ENCODE measurements at places on chromosomes 1 and 21.

GRCh38 chr1:222814536-222815439 lies at the start of gene DISP1:
TSS of gene DISP1 (plus strand) at chr1:222815039. CDS start at chr1:222942824, 127,785 bp downstream.
- DNase-seq: peak; percentile 57

DNA sequence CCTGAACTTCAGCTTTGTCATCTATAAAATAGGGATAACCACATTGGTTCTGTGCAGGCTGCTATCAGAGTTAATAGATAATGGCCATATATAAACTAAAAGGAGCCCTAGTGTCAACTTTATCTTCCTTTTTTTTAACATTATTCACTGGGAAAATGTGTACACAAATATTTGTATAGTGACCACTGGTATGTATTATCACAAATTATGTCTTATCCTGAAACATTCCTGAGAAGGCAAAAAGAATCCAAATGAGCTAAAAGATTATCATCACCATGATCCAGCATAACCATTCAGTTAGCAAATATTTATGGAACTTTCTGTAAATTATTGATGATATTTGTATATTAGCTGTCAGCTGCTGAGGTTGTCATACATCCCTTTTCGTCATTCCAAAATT lies 16.6 kb downstream of the ANGPTL3 start:
- DNase-seq: no peak

GRCh38 chr1:222732216-222733159 lies 4.5 kb upstream of the FAM177B start:
- no peak for DNase-seq

DNA sequence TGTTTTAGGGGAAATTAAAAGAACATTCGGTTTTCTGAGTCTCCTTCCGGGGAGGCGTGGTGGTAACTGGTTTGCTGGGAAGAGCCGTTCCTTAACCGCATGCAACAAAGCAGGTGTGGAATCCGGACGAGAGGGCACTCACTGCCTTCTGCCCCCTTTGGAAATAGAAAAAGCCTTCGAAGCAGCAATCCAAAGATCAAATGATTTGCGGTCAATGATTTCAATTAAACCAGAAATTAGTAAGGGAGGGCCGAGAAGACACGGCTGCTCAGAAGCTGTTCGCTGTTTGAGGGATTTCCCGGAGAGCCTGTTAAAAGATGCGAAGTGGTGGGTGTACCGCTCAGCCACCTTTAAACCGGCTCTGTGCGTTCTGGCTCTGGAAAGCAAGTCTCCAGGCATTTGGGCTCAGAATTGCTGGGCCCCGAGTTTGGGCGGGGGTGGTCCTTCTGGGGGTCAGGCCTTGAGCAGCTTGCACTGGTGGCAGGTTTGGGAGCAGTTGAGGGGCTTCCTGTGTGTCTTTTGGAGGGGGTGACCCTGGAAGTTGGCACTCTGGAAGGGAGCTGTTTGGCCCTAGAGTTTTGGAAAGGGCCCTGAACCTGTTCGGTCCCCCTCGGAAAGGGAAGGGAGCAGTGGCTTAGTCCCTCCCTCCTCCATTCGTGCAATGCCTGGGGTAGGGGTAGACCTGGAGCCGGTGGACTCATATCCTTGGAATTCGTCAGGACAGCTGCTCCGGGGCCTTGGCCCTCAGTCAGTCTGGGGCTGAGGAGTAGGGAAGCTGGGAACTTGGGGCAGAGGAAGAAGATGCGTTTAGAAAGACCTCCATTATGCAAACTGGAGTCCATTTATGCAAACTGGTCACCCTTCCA lies 3.1 kb downstream of the SIM2 start:
- DNase-seq: no peak

DNA sequence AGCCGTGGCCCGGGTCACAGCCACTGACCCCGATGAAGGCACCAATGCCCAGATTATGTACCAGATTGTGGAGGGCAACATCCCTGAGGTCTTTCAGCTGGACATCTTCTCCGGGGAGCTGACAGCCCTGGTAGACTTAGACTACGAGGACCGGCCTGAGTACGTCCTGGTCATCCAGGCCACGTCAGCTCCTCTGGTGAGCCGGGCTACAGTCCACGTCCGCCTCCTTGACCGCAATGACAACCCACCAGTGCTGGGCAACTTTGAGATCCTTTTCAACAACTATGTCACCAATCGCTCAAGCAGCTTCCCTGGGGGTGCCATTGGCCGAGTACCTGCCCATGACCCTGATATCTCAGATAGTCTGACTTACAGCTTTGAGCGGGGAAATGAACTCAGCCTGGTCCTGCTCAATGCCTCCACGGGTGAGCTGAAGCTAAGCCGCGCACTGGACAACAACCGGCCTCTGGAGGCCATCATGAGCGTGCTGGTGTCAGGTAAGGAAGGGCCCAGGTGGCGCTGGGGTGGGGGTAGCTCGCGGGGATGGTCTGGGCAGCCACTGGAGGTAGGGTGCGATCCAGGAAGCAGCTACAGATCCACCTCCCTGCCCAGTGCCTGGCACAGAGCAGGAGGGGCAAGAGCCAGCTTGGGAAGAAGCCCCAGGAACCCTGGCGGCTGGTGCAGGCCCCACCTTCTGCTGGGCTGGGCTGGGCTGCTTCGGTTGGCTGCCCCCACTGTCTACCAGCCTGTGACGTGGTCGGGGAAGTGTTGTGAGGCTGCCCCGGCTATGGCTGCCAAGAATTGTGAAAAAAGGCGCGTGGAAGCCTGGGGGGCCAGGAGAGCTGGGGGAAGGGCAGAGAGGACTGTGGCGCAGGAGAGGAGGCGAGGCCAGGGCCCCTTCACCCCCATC lies 3.8 kb downstream of the CELSR2 start:
- DNase-seq: no peak

- no peak for DNase-seq
These were observed 31.6 kb upstream of the ACOT11 start for GRCh38 chr1:54516249-54516920.

GRCh38 chr1:20028125-20028524 lies 41.9 kb upstream of the PLA2G5 start:
- DNase-seq: no peak

DNA sequence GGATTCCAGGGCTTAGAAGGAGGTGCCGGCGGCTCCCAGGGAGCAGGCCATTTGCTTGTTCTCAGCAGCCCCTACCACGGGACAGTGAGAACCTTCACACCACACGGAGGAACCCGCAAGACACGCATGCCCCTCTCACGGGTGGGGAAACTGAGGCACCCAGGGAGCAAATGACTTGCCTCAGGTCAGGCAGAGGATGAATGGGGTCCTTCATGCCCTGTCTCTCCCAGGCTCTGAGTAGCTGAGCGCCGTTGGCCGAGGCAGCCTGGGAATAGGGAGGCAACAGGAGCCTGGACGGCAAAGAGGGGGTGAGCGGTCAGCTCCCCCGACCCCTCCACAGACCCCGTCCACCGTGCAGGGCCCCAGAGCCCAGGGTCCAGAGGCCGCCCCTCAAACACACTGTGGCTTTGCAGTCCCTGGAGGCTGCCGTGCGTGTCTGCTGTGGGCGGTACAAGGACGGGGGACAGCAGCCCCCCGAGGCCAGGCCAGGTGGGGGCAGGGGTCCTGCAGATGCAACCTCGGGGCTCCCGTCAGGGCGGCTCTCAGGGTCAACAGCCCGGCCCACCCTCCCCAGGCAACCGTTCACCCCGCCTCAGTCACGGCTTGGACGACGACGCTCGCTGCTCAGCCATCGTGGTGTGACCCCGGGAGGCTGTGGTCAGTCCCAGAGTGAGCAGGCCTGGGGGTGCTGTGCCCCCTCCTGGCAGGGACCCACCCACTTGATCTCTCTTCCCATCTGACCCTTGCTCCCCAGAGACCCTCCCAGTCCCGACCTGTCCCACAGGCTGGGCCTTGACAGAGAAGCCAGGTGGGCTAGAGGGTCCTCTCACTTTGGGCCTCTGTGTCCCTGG lies 15.8 kb upstream of the COL6A2 start:
- no peak for DNase-seq

DNA sequence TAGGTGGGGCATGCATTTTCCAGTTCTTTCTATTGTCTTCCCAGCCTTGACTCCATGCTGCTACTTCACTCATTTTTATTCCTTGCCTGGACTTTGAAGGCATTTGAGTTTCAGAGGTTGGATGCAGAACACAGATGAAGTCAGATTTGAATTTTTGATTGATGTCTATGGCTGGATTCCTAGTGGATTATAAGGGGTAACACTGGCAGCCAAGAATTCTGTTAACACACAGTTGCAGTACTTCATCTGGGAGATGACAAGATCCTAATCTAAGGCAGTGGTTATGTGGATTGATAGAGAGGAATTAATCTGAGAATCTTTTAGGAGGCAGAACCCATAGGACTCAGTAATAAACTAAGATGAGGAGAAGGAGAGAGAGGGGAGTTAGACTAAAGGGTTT lies 439.0 kb upstream of the USP24 start:
- DNase-seq: no peak

GRCh38 chr1:43847290-43847689 lies 86.3 kb upstream of the ARTN start:
- no peak for DNase-seq

- no peak for DNase-seq
These were observed 1.2 kb downstream of the CAMSAP2 start for GRCh38 chr1:200739702-200740570.

- DNase-seq: no peak
These were observed 19.2 kb upstream of the PEF1 start for GRCh38 chr1:31663622-31664452.

DNA sequence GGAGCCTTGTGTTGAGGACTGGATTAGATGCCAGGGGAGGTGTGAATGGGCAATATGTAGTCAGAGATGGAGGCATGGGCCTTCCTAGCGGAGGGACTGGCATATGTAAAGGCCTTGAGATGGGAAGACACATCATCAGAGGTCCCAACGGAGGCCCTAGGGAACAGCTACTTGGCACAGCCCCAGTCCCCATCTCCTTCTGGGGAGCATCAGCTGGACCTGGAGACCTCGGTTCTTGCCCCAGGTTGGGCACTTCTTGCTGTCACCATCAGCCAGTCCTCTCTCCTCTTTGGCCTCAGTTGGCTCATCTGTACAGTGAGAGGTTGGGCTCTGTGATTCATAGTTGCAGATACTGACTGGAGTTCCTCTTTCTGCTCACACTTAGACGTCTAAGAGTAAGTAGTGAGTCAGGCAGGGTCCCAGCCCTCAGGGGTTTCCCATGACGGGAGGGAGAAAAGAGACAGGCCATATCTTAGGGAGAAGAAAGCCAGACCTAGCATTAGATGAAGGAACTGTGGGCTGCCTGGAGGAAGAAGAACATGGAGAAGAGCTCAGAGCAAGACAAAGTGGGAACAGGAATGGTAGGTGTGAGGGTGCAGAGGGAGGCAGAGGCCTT lies 3.4 kb upstream of the MARCKSL1 start:
- no peak for DNase-seq

DNA sequence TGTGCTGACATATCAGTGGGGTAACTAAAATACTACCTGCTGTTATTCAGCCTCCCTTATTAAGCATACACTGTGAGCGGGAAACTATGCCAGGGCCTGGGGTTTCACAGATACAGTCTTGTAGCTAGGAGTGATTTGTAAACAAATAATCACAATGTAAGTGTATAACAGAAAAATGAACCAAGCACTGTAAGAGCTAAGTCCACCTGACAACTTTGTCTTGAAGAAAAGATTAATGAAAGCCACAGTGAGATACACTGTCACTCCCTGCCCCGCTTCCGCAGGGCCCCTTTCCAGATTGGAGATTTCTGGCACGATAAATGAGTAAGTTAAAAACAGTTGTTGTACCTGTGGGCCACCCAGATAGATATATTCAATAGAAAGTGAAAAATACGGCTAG lies 4.8 kb downstream of the RCAN3 start:
- DNase-seq: no peak

DNA sequence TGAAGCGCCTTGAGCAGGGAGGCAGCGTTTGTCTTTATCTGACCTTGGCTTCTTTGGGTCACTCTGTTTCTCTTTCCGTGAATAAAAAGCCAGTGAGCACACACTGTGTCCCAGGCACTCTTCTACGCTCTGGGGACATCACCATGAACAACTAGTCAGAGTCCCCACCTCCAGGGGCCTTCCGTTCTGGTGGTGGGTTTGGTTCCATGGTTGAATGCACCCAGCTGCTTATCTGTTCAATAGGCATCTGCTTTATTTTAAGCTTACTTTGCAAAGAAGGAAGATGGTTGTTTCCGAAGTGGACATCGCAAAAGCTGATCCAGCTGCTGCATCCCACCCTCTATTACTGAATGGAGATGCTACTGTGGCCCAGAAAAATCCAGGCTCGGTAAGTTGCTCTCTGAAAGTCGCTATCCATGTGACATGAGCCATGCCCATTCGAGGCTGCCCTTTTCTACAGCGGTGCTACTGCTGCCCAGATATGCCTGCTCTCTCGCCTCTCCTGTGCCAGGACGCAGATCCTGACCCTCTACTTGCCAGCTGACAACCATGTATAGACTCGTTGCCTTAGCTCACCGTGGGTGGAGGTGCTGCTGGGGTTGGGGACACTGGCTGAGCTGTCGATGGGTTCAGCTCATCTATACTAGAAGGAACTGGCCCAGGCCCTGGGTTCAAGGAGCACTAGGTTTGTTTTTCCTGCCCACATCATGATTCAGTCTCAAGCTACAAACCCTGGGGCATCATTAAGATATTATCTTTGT lies 5.9 kb downstream of the MX1 start:
- no peak for DNase-seq

DNA sequence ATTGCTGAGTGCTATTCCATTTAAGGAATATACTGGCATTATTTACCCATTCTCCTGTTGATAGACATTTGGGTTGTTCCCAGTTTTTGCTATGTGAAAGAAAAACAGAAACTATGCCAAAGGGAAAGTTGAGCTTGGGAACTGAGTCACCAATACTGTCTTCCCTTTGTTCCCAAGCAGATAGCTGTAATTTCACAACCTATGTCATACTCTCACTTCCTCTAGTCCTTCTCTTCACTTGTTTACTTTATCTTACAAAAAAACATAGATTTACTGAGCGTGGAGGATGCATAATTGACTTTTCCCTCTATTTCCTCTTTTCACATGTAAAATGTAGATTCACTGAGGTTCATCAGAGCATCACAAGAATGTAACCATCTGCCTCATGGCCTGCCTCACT lies 32.4 kb upstream of the PGBD5 start:
- no peak for DNase-seq

DNA sequence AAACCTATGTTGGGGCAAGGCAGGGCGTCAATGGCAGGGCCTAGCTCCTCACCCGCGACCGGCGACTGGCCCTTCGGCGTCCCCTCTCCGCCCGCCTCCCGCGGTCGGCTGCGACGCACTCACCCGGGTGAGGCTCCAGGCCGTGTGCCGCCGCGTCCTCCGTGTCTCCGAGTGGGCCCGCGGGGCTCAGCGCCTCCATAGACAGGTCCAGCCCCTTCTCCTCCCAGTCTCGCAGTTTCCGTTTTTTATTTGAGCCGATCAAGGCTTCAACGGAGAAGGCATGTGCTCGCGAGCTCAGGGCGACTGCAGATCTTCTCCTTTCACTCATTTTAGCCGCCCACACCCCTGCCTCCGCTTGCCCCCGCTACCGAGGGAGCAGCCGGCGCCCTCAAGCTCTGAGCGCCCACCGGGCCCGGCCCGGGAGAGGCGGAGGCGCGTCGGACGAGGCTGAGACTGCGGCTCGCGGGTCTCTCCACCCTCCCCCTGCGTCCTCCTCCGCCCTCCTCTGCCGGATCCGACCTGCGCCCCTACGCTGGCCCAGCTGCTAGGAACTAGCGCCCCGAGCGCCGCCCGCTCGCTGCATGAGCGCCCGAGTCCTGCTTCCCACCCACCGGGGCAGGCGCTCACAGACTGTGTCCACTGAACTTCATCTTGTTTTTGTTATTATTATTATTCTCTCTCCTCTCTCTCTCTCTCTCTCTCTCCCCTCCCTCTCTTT lies 516 bp downstream of the TBX15 start:
- DNase-seq: no peak

GRCh38 chr1:112708002-112708448 lies 1.1 kb upstream of the RHOC start:
- no peak for DNase-seq
